Thymus (tissue), 14 donors: ENCODE measurements at places on chromosomes 1 and 21. TPM values are rescaled to one million over a fixed set of nuclear protein-coding genes. Genes with fewer than 3 reads are reported as not detected.

C1orf94 gene
- not detected for total RNA-seq

PMVK gene
- total RNA-seq = 14.7 TPM

RGS13 gene
- total RNA-seq = 0.28 TPM

S100A7A gene
- not detected for total RNA-seq

TNFAIP8L2 gene
- total RNA-seq = 30.0 TPM

TFF2 gene
- total RNA-seq = not detected

IFNGR2 gene
- 50.7 TPM for total RNA-seq

NOL9 gene
- total RNA-seq = 11.1 TPM

STK40 gene
- 17.6 TPM for total RNA-seq

RXRG gene
- total RNA-seq = 0.47 TPM

FAM43B gene
- total RNA-seq = 0.09 TPM

HSD3B2 gene
- total RNA-seq = 0.42 TPM

SELL gene
- total RNA-seq = 136 TPM

FAM229A gene
- total RNA-seq = 1.6 TPM

FCAMR gene
- total RNA-seq = 0.19 TPM

LEPROT gene
- 14.8 TPM for total RNA-seq

C4BPA gene
- 0.09 TPM for total RNA-seq

KRTAP11-1 gene
- 0.09 TPM for total RNA-seq

WNT3A gene
- total RNA-seq = not detected

FAM167B gene
- total RNA-seq = 1.2 TPM

GPR52 gene
- 0.52 TPM for total RNA-seq

E2F2 gene
- total RNA-seq = 28.8 TPM

GSTM1 gene
- 12.9 TPM for total RNA-seq

S100A9 gene
- total RNA-seq = 281 TPM

CR2 gene
- total RNA-seq = 8.5 TPM

KIF2C gene
- total RNA-seq = 42.1 TPM

GJA8 gene
- total RNA-seq = not detected

CLCA1 gene
- total RNA-seq = 0.14 TPM

RGS18 gene
- total RNA-seq = 8.8 TPM

NUCKS1 gene
- total RNA-seq = 149 TPM

CHI3L1 gene
- total RNA-seq = 7.4 TPM

MYOG gene
- 7.8 TPM for total RNA-seq

GLIS1 gene
- total RNA-seq = 0.05 TPM

SPATA45 gene
- total RNA-seq = 0.33 TPM

DYNLT5 gene
- 0.80 TPM for total RNA-seq

PGLYRP4 gene
- 1.3 TPM for total RNA-seq

CFHR3 gene
- not detected for total RNA-seq

SLAMF6 gene
- 11.5 TPM for total RNA-seq

F5 gene
- 0.85 TPM for total RNA-seq
